Left renal pelvis (tissue), 4 donors: ENCODE measurements at places on chromosomes 12 and 14.

- DNase-seq, result no peak
Observed at GRCh38 chr12:51620448-51620847, 29.4 kb downstream of the SCN8A start.

DNA sequence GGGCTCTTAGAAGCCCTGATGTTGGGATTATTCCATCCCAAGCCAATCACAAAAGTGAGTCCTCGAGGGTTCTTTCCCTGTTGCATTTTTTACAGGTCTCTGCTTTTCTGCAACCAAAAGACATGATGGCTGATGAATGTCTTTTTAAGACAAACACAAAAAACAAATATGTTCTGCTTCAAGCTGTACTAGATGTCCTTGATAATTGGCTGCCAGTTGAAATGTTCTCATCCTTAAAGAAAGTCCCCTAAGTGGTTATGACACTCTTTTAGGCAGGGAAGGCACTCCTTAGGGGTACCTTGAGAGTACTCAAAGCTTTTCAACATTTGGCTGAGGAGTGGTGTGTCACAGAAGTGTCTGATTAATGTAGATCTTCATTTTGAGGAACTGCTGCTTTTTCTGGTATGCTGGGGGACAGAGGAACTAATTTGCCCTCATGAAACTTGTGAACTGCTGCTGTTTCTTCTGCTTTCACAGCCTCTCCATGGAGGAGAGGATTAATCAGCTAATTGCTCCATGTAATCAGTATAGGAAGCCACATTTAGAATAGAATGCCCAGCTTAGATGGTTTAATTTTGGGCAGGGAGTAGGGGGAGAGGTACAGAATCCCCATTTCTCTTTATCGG is 22.8 kb upstream of the IGF1 start:
- no peak for DNase-seq

GRCh38 chr14:65025818-65026217 is 39.1 kb downstream of the FNTB start:
- DNase-seq, result no peak

DNA sequence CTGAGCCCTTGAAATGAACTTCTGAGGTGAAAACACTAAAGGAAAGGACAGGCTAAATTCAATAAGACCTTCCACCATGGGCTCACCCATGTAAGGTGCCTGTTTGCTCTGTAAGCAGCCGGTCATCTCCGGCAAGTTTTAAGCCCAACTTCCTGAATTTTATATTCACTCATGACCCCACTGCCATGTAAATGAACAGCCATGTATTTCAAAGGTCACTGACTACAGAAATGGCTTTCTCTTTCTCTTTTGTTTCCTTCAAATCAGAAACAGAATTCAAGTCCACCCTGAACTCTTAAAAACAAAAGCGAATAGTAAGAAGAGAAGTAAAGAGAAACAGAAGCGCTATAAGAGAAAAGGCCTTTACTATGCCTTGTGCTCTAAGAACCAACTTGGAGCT is 61.7 kb upstream of the OVCH1 start:
- DNase-seq, result no peak

DNA sequence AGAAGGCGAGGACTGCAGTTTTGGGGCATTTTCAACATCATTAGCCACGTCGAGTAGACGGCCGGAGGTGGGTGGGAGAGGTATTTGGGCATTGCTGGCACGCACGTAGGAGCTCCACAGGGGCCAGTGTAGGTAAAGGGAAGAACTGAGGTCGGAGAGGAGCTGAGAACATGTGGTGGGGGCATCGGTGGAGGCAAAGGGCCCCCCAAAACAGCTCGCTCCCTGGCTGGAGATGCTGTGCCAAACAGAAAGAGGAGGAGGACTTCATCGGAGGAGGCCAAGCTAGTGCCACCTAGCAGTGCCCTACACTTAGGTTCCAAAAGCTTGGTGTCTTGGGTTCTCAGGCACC is 52.0 kb upstream of the PPP2R5C start:
- DNase-seq, result no peak

DNA sequence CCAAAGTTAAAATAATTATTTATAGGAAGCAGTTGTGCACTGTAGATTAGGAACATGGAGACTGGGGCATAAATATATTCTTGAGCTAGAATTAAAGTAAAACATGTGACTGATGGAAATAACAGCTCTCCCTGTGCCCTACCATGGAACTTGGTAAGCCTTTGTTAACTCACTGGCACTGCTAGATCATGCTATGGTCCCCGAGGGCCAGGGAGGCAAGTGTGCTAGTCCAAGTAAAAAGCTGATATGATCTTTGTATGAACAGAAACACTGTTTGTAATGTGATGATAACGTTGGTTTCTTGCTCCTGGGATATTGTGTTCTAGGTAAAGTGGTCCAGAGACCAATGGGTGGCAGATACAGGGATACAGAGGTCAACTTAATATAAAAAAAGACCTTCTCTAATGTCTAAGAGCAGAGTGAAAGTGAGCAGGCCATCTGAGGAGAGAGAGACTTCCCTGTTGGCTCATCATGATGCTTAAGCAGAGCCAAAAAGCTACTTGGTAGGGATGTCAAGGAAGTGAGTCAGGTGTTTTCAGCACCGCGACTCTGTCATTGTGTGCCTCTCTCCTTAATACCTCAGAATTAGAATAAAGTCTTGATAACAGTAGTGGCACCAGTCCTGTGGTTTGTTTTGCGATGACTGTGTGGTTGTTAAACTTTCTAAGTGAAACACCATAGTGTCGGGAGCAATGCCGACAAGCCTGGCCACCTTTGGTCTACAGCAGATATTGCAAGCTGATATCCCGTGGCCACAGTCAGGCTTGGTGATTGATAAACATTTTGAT is 27.6 kb downstream of the BICD1 start:
- DNase-seq, result no peak
